BJ (cell line): ENCODE measurements at places on chromosomes 3 and 15.

DNA sequence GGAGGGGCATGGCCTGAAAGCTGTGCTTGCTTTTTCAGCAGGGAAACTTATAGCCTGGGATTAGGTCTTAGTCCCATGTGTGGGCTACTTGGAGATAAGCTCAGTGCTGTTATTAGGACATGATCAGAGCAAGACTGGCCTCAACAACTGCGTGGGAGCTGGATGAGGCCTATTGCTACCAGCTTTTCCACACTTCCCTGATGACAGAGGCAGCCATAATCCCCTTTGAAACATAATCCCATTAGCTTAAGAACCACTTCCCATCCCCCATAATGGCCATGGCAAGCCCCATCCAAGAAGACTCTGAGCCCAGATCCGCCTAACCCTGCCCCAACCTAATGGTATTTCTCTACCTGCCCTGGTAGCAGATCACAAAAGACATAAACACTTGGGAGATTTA lies 26.6 kb upstream of the GK5 start:
- no peak for DNase-seq

DNA sequence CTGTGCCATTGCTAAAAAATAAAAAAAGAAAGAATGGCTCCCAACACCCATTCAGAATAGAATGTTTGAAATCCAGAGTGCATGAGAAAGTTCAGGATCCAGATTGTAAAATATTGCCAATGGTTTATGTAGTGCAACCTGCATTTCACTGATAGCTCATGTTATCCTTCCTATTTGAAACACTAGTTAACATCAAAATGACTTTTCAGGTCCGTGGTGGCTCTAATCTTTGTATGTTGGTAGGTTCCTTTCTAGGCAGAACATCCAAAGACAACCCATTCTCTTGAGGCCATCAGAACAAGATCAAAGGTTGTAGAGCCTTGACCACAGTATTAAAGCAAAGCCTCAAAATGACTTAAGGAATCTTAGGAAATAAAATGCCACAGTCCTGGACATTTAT lies 51.0 kb downstream of the PLCL2 start:
- DNase-seq, result no peak

- no peak for DNase-seq
These were observed 5.0 kb downstream of the JMJD7 start for GRCh38 chr15:41832875-41833274.

- no peak for DNase-seq
These were observed 11.6 kb downstream of the GALNT15 start for GRCh38 chr3:16186086-16186485.

DNA sequence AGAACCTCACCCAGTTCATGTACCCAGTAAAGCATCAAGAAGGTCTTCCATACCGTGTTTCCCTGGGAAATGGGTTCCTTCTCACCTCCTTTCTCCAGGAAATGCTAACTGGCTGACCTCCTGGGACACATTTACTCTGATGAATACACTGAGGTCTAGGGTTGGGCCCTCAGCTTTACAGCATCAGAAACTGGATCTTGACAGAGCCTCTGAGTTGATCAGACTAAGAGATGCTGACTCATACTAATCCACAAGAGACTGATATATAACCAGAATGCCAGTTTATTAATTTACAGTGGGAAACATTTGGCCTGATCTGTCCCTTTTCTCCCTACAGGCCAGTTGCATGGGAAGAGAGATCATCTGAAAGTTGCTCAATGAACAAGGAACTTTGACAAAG lies 55.8 kb downstream of the GTF2E1 start:
- DNase-seq, result no peak

DNA sequence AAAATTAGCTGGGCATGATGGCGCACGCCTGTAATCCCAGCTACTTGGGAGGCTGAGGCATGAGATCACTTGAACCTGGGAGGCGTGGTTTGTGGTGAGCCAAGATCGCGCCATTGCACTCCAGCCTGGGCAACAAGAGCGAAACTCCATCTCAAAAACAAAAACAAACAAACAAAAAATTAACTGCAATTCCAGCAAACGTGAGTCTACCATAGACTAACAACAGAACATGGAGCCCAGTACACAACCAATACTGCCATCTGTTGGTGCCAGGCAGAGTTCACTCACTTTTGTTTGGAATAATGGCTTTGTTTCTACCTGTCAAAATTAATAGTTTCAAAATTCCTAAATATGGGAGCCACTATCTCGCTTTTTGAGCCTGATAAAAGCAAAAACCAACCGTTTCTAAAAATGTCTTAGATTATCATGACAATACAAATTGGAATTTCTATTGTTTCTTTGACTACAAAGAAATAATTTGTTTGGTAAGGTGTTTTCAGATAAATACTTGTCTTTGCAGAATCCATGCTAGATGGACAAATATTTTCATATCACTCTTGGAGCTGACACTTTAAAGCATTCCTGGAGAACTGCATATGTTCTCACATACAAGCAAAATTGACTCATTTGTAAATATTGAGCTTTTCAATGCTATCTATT lies 45.0 kb downstream of the GPR176 start:
- DNase-seq, result no peak
